ENCODE measurements at places on chromosomes 7 and 10.

GRCh38 chr10:23725548-23725947 lies 286.7 kb downstream of the OTUD1 start:
- DNase-seq, result no peak

DNA sequence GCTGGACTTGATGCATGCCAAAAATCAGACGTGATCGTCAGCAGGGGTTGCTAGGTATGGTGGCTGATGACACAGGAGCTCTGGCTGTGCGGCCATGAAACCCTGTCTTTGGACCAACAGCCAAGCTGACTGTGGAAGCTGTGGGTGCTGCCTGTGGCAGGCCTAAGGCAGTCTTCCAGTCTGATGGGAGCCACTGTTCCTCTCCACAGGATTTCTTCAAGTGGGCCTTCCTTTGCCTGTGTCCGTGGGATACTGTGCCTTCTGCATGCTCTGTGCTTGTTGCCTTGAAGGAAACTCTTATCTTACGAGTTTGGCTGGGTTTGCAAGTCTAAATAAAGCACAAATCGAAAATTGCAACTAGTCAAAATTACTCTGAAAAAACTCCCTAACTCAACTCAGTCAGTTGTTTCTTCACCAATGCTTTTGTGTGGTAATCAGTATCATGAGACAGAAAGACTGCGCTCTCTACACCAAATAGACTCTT lies 101.9 kb upstream of the PDLIM1 start:
- DNase-seq, result no peak

GRCh38 chr7:44324481-44325200 lies 753 bp downstream of the CAMK2B start:
- DNase-seq, result no peak

DNA sequence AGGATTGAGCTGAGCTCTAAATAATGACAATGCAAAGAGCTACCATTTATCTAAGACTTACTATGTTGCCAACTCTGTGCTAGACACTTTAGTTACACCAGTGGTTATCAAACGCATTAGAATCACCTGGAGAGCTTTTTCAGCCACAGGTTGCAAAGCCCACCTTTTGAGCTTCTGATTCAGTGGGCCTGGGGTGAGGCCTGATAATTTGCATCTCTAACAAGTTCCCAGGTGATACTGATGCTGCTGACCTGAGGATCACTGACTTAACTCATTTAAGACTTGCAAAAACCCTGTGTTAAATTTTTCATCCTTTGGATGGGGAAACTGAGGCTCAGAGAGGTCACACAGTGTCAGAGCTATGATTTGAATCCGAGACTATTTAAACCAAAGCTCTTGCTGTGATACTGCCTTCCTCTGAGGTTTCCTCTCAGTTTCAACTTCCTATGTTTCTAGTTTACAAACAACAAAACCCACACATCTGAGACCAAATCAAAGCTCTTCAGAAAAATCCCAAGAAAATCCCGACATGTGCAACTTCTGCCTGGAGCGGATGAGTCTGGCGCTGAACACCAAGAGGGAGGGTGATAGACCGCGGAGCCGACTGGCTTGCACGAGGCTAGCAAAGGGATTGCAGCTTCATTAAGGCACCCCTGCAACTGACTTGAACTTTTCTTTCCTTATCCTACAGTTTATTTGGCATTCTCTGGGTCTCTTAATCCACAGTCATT lies 124.9 kb downstream of the CYP26A1 start:
- DNase-seq, result no peak

DNA sequence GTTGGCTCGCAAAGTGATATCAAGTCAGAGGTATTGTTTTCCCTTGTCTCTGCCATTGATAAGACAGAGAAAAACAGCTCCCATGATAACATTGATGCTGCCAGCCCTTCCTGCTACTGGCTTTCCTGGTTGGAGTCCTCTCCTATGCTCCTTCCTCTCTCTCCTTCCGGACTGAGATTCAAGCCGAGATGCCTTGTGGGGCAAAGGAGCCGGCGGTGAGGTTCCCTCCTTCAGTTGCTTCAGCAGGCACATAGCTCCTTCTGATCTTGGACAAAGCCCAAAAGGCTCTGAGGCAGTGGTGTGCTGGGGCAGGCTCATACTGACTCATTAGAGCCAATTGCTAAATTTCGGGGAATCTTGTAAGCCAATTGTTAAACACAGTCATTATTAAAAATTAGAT lies 8.8 kb upstream of the ZCCHC24 start:
- no peak for DNase-seq

GRCh38 chr10:96656198-96656577 lies 64.1 kb downstream of the PIK3AP1 start:
- no peak for DNase-seq

- DNase-seq, result peak; percentile 86
Measured at GRCh38 chr7:43535810-43536585, 46.9 kb upstream of the STK17A start.

DNA sequence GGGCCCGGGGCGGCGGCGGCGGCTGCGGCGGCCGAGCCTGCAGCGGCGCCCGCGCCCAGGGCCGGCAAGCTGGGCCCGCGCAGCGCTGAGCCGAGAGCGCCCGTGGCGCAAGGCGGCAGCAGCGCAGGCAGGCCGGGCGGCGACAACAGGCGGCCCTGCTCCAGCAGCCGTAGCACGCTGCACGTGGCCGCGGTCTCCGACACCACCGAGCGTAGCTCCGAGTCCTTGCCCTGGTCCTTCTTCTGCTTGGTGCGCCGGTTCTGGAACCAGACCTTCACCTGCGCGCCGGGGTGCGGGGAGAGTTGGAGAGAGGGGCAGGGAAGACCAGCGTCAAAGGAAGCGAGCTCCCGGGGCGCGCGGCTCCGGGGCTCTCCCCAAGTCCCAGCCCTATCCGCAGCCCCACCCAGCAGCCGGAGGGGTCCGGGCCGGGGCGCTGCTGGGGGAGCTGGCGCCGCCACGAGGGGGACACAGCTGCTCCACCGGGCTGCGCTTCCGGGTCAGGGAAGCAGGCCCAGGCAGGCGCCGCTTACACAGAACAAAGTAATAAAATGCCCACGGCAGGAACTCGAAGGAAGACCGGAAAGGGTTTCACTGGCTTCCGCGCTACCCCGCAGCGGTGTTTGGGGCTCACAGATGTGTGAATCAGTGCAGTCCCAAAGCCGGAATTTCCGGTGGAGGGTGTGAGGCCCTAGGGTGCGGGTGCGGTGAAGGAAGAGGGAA lies 3.6 kb downstream of the VAX1 start:
- DNase-seq, result no peak

DNA sequence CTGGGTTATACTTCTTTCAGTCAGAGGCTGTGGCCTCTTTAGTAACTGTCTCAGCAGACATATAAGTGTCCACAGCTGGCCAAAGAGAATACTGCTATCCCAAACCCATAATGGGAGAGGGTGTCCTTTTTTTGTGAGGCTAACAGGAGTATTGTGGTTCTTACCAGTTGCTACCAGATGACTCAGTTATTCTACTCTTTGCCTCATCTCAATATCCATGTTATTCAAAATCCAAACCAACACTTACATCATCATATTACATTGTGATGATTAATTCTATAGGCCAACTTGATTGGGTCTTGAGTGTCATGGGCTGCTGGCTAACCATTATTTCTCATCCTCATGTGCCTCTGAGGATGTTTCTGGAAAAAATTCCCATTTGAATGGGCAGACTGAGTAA lies 120.9 kb downstream of the TMEM168 start:
- no peak for DNase-seq

DNA sequence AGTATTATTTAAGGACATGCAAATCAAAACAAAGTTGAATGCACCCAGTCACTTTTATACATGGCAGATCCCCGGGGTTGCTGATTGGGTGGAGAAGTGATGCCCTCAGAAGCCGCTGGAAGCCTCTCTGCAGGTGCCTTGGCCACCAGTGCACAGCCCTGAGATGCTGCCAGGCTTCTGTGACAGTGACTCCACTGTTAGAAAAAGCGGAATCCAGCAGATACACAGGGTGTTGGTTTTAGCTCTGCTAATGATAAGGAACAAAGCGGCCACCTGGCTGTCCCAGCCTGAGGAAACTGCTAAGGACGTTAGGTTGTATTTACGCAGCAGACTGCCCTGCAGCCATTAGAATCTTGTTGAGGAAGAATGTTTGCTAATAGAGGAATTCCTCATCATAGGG lies 47.5 kb downstream of the JAKMIP3 start:
- no peak for DNase-seq

DNA sequence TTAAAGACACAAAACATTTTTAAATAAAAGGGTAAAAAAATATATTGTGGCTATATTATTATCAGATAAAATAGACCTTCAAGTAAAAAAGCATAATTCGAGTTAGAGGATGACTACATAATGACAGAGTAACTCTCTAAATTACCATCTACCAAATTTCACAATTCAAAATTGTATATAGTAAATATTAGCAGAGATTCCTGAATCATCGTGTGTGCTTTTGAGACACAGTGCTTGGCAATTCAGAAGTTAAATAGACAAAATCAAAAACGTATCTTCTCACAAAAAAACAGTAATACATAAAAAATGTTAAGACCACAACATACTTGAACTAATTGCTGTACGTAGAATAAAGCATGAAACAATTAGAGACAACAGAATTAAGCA lies 110.4 kb downstream of the AHR start:
- no peak for DNase-seq

DNA sequence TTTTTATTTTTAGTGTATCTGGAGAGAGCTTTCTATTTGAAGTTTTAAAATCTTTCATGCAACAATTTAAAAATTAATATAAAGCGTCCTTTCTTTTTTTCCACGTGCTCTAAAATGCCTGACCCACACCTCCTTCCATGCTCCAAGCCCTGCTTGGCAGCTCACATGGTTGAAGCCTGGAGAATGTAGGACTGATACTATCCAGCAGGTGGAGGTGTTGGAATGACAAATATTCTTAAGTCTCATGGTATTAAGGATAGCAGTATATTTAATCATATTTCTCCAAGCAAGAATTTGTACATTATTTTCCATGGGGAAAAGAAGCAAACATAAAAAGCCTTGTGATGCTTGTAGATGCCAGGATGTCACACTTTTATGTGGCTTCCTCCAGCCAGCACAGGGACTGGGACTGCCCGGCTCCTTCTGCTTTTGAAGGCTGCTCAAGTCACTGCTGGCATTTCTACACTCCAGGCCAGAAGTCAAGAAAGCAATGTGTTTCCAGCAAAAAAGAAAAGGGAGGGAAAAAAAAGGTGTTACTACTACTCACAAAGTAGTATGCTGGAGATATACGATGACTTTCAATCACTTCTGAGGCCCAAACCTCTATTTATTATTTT lies 49.7 kb downstream of the BZW2 start:
- DNase-seq, result no peak

DNA sequence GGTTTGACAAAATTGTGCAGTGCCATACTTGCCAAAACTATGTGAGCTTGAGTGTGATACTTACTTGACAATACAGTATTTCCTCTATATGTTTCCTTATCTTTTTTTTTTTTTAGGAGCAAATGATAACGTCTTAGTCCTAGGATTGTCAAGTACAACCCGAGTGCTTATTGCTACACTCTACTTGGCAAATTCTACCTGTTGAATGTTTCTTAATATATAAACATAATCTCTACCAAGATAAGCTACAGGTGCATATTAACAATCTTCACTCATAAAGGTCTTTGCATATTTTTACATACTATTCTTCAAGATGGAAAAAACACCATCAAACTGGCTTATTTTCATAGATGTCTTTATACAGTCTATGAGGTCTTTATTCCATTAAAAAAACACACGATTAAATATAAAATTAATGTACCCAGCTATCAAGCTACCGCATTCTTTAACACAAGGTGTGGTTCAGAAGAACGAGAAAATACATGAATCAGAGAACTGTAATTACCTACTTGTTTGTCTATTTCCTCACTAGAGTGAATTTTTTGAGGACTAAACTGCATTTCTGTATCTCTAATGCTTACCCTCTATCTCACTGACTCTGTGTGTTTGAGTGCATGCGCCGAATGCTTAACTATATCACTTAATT lies 76.1 kb upstream of the PDSS1 start:
- DNase-seq, result no peak

- no peak for DNase-seq
Measured at GRCh38 chr7:102988088-102988487, 75.3 kb downstream of the LRRC17 start.

DNA sequence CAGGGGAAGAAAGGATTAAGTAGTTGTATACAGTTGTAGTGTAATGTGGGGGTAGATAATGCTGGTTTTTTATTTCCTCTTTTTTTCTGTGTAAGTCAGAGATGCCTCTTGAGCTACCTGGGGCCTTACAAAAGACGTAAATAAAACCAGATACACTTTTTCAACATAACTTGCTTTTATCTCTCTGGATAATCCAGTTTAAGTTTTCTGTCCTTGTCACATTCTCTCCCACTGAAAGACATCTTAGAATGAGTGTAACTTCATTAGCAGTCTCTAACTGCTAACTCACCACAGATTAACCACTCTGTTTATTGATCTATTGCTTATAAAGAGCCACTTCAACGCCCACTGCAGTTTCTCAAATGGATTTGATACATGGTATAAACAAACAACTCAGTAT lies 64.1 kb upstream of the LRRN3 start:
- DNase-seq, result no peak

DNA sequence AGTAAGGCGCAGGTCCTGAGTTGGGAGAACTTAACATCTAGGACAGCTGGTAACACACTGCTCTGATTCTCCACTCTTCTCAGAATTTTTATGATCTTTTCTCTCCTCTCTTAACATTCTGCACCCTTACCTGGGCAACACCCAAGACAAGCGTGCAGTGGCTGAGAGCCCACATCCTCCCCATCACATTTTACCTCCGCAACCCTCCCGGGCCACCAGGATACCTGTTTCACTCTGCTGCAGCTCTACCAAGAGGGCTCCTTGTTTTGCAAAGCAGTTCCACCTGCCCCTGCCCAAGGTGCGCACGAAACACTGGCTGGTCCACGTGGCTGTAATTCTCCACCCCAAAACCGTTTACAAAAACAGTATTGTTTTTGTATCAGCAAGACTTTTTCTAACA lies 81.5 kb downstream of the ITIH5 start:
- no peak for DNase-seq

DNA sequence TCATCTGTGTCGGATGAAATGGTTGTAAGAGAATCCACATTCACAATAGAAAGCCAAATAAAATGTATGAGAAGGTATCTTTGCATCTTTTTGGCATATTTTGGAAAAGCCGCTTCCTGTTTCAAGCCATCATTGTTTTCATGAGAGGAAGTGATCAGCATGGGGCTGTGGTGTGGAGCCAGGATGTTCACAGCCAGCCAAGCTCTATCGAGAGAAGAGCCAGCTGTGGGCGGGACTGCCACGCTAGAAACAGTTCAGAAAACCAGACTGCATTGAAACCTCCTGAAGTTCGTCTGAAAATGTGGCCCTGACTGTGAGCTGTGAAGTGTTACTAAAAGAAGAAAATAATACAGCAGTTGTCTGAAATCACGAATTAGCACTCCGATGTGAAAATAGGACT lies 21.2 kb upstream of the NPS start:
- DNase-seq, result no peak

DNA sequence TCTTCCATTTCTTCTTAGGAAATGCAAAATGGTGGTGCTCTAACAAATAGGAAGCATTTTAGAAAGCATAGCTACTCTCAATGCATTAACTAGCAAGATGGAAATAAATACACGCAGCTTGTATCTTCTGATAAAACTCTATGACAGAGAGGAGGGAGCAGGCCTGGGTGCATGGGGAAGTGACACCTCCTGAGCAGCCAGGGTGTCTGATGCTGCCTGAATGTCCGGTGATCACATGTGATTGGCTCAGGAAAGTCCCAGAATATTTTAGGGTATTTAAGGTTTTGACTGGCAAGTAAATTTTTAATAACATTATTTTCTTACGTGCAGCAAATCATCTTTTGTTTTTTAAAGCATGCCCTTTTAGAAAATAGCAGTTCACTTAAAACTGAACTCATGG lies 261.0 kb upstream of the KLF6 start:
- DNase-seq, result no peak

GRCh38 chr7:16465469-16466361 lies at the start of gene SOSTDC1:
Gene SOSTDC1 (minus strand): TSS chr7:16465738. CDS start chr7:16465668, 70 bp downstream.
- no peak for DNase-seq

- DNase-seq, result no peak
Measured at GRCh38 chr10:106183041-106183440, 981.5 kb downstream of the SORCS1 start.

All from AG04449 (cell line).